Adrenal gland (tissue), 19 donors: ENCODE measurements at places on chromosomes 11 and 22. TPM values are rescaled to one million over a fixed set of nuclear protein-coding genes. Genes with fewer than 3 reads are reported as not detected.

DNA sequence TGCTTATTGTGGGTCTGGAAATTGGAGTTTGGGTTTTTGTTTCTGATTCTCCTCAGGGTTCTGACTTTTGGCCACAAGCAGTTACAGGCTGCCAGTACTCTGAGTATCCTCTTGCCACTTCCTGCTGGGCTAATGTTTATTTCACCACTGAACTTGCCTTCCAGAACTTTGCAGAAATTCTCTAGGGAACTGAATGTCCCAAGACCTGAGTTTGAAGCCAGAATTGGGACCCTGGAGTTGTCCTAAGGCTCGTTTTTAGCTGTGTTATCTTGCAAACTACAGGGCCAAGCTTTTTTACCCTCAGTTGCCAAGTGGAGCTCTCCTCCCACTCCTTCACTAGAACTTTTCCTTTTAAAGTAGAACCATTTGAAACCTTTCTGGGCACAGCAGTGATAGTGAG, 89.9 kb downstream of the FAT3 start:
- H3K27me3 ChIP-seq: no peaks in the 10 kb centered on the region
- H3K36me3 ChIP-seq: no peaks in the 10 kb centered on the region
- no peaks in the 10 kb centered on the region for H3K4me1 ChIP-seq
- no peak for DNase-seq
- H3K27ac ChIP-seq: no peak overlapping the region

DNA sequence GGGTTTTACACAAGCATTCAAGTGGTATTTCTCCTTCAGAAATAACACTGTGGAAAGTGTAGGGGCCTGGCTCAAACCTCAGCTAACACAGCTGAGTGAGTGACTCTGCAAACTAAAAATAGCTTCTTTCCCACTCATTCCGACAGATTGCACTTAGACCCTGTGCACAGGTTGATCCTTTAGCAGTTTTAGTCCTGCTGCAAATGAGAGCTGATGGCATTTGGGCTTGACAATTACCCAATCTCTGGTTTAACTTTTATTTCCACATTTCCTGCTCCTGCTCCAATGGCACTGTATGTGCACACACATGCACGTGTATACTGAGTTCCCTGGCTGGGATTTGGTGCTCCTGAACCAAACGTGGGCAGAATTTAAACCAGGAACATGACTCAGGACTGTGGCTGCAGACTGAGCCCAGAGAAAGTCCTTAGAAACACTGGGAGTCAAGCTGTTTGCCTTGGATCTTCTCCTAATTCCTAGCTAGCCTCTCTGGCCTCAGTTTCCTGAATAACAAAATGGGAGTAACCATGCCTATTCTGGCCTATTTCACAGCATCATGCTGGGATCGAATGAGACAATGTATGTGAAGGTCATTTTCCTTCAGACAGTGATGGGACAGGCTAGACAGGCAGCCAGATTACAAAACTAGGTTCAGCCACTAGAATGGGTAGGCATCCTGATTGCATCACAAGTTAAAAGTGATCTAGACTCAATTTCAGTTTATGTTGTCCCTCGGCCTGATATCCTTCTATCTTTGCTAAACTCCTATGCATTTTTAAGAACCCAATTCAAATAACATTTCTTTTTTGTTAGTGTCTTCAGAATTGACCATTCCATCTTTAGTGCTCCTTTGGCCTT, 58.2 kb downstream of the SERGEF start:
- no peaks in the 10 kb centered on the region for H3K4me1 ChIP-seq
- no peaks in the 10 kb centered on the region for H3K36me3 ChIP-seq
- DNase-seq: no peak
- no peaks in the 10 kb centered on the region for H3K27me3 ChIP-seq
- H3K4me3 ChIP-seq: no peak overlapping the region
- H3K27ac ChIP-seq: no peak overlapping the region

- peak within 1 kb of the TSS; percentile 67 for H3K27ac ChIP-seq
- peaks cover 41% of the 10 kb centered on the region for H3K4me1 ChIP-seq
- no peaks in the 10 kb centered on the region for H3K27me3 ChIP-seq
- peak within 1 kb of the TSS; percentile 89 for H3K4me3 ChIP-seq
- peak; percentile 59 for DNase-seq
- H3K36me3 ChIP-seq: no peaks in the 10 kb centered on the region
Observed at GRCh38 chr22:30425616-30426387, at the start of gene MTFP1. Gene MTFP1 (plus strand): TSS chr22:30425768. CDS start chr22:30425880, 112 bp downstream.

DNA sequence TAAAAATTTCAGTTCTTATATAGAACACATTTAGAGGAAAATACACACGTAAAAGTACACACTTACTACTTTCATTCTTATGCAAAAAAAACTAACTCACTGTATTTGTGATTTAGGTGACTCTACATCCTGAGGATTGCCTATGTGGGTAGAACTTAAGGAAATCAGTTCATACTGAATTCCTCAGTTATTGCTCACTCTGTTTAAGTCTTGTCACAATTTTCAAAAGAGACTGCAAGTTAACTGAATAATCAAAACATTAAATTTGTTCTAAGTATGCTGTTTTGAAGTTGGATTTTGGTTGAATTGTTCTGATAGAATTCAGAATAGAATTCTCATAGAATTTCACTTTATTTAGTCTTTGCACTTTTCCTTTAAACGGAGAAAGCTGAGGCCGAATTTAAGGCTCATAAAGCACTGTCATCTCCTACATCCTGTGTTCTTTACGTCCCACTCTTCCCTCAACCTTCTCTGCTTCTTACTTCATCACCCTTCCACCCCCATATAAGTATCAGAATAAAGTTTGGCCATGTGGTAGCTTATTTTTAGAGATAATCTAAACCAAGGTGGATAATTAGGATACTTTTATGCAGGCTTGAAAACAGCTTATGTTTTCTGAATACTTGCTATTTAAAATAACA, 59.8 kb downstream of the APOL5 start:
- peaks cover 9% of the 10 kb centered on the region for H3K36me3 ChIP-seq
- no peak overlapping the region for H3K4me3 ChIP-seq
- H3K27me3 ChIP-seq: no peaks in the 10 kb centered on the region
- no peak overlapping the region for H3K27ac ChIP-seq

- H3K27me3 ChIP-seq: no peaks in the 10 kb centered on the region
- no peak overlapping the region for H3K4me3 ChIP-seq
- no peak for DNase-seq
- H3K4me1 ChIP-seq: no peaks in the 10 kb centered on the region
Observed at GRCh38 chr11:3955299-3955665, 99.8 kb downstream of the STIM1 start.

DNA sequence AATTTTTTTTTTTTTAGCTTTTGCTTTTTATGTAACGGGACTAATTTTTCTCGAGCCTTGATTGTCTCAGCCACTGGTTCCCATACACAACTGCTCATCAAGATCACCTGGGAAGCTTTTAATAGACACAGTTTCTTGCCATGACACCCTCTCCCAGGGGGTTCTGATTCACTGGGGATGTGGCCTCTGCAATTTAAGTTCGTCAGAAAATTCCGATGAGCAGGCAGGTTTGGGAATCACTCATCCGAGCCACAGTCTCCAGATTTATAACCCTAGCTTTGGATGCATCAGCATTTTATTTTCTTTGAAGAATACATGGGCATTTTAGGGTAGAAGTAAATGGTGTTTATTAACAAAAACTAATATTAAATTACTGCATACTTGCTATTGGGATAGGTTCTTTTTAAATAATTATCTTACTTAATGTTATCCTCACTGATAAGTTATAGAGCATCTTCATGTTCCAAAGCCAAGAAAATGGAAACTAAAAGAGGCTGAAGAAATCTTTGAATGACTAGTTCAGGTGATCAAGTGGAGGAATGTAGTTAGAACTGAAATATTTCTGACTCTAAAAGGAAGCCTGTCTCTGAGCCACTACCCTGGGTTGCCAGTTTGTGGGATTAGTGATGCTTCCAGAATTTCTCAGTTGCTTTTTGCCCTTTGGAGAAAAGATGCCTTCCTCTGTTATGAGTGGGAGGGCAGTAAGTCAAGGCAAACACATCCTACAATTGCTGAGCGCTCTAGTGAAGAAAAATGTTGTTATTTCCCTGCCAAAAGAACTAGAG, 319.0 kb downstream of the DDX10 start:
- no peak for DNase-seq
- no peak overlapping the region for H3K27ac ChIP-seq
- H3K4me3 ChIP-seq: no peak overlapping the region
- H3K27me3 ChIP-seq: no peaks in the 10 kb centered on the region
- H3K36me3 ChIP-seq: no peaks in the 10 kb centered on the region

- no peaks in the 10 kb centered on the region for H3K4me1 ChIP-seq
- no peak for DNase-seq
- no peak overlapping the region for H3K4me3 ChIP-seq
- H3K27me3 ChIP-seq: peaks cover 8% of the 10 kb centered on the region
Observed at GRCh38 chr11:61194981-61195695, 8.2 kb upstream of the PGA3 start.

DNA sequence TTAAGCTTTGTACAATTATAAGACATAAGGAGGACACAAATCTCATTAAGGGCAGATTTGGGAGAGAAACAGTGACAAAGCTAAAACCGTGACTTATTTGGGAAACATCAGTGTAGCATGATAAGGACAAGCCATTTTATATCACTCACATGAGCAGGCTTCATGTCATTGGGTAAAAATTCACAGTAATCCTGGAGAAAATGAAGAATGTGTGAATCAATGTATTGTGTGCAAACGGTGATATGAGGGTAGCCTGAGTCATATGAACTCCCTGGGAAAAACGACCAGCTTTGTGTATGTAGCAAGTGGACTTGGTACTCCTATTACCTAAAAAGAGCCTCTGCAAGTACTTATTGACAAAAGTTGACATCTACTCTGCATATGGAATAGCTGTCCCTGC, 6.0 kb upstream of the TRIM34 start:
- no peaks in the 10 kb centered on the region for H3K36me3 ChIP-seq
- H3K27me3 ChIP-seq: no peaks in the 10 kb centered on the region
- no peak for DNase-seq
- H3K27ac ChIP-seq: no peak overlapping the region
- no peak overlapping the region for H3K4me3 ChIP-seq

GRCh38 chr11:46075928-46076327, 45.3 kb downstream of the PHF21A start:
- no peak for DNase-seq
- H3K36me3 ChIP-seq: no peaks in the 10 kb centered on the region
- H3K4me3 ChIP-seq: no peak overlapping the region
- H3K27me3 ChIP-seq: no peaks in the 10 kb centered on the region

GRCh38 chr11:78076733-78077403, 2.8 kb downstream of the NDUFC2 start:
- peaks cover 43% of the 10 kb centered on the region for H3K4me1 ChIP-seq
- H3K27me3 ChIP-seq: no peaks in the 10 kb centered on the region
- H3K4me3 ChIP-seq: no peak overlapping the region
- no peaks in the 10 kb centered on the region for H3K36me3 ChIP-seq

GRCh38 chr11:104443387-104443786, 279.4 kb upstream of the PDGFD start:
- no peaks in the 10 kb centered on the region for H3K4me1 ChIP-seq
- H3K4me3 ChIP-seq: no peak overlapping the region
- DNase-seq: no peak
- H3K36me3 ChIP-seq: no peaks in the 10 kb centered on the region
- no peaks in the 10 kb centered on the region for H3K27me3 ChIP-seq

- H3K27me3 ChIP-seq: no peaks in the 10 kb centered on the region
- H3K27ac ChIP-seq: peak overlapping the region; percentile 63
- H3K36me3 ChIP-seq: no peaks in the 10 kb centered on the region
- peak; percentile 81 for DNase-seq
- H3K4me1 ChIP-seq: peaks cover 49% of the 10 kb centered on the region
Observed at GRCh38 chr11:1744891-1745700, 5.3 kb downstream of the IFITM10 start.

- H3K36me3 ChIP-seq: no peaks in the 10 kb centered on the region
- no peak overlapping the region for H3K4me3 ChIP-seq
- no peaks in the 10 kb centered on the region for H3K27me3 ChIP-seq
- no peaks in the 10 kb centered on the region for H3K4me1 ChIP-seq
Observed at GRCh38 chr11:128187835-128188234, 399.5 kb downstream of the ETS1 start.

The SLC5A12 gene
- not detected for polyA plus RNA-seq

The ZC3H12C gene
- polyA plus RNA-seq: 5.0 TPM

The TESMIN gene
- 1.8 TPM for polyA plus RNA-seq

The PTPN5 gene
- 0.15 TPM for polyA plus RNA-seq

The L3MBTL2 gene
- polyA plus RNA-seq: 21.4 TPM
